ENCODE measurements at places on chromosomes 2 and 18.

- DNase-seq = no peak
Measured at GRCh38 chr18:46693996-46694395, 37.0 kb upstream of the LOXHD1 start.

- DNase-seq = no peak
Measured at GRCh38 chr18:75003764-75004690, 204.9 kb downstream of the PTGR3 start.

GRCh38 chr2:10546975-10547391 is 98.9 kb upstream of the ODC1 start:
- no peak for DNase-seq

- DNase-seq = no peak
Measured at GRCh38 chr2:81276595-81276994, 972.0 kb upstream of the LRRTM1 start.

- DNase-seq = no peak
Measured at GRCh38 chr2:79612999-79613398, 100.1 kb downstream of the CTNNA2 start.

DNA sequence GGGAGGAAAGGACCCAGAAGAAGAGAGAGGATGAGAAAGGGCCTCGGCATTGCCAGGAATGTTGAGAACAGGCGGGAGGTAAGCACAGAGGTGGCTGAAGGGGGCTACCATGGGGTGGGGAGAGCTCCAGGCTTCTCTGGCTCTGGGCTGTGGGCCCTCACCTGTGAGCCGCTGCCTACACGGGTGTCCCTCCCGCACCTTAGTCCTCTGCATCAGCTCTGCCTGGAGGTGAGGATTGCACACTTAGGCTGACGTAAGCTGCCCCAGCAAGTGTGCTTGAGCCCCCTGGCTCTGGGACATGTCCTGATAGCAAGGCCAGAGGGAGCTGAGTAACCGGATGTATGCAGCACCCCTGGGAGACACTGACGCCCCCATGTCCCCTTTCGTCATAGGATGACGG is 33.9 kb downstream of the TMEM18 start:
- no peak for DNase-seq

GRCh38 chr2:218369330-218369729 is 12.7 kb downstream of the CATIP start:
- DNase-seq = no peak

DNA sequence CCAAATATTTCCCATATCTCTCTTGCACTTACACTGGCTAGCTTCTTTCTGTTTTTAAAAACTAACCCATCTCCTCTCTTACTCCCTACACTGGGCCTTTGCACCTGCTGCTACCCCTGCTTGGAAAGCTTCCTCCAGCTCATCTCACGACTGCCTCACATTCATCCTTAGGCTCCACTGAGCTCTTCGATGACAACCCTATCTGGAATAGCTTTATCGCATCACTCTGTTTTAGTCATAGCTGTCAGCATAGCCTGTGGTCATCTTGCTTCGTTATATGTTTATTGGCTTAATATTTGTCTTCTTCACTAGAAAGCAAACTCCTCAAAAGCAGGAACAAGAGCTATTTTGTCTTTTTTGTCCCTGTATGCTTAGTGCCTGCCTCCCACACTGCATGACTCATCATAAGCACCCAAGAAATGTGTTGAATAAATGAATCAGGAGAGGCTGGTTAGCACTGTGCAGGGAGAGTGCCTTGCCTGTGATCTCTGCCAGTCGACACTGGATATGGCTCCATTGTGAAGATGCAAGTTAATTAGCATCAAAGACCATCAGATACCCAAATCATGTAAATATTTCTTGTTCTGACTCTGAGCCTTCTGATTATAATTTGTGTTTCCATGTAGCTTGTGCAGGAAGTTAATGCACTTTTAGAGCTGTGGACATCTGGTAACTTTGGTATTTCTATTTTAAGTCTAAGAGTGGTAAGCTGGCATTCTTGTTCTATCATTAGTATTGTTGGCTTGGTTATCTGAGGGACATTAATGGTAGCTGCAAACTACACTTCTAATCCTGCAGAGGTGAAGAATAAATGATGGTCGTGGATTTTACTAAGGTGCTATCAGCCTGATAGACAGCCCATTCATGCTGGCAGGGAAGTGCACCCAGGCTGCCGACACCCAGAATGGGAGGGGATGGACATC is 10.3 kb upstream of the DYTN start:
- DNase-seq = no peak

- no peak for DNase-seq
Measured at GRCh38 chr18:53610957-53611356, 613.5 kb downstream of the MBD2 start.

GRCh38 chr2:125850541-125850940 is 805.4 kb upstream of the GYPC start:
- DNase-seq = no peak

DNA sequence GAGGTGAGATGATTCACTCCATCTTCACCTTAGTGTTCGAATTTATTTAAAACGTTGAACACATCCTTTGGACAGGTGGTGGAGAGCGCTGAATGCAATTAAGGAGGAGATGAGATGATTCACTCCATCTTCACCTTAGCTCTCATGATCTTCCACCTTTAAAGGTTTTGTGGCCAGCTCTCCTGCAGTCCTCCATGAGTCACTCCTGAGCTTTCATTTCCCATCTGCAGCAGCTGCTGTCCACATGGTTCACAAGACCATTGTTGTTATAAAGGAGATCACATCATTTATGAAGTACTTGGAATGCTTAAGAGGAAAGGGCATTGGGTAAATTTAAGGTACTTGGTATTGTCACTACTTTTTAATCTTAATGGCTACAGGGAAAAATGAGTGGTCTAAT is 298.5 kb downstream of the PAX3 start:
- no peak for DNase-seq

- DNase-seq = no peak
Measured at GRCh38 chr18:58247363-58247834, 203.4 kb downstream of the NEDD4L start.

- no peak for DNase-seq
Measured at GRCh38 chr2:195961873-195962272, 106.8 kb downstream of the DNAH7 start.

DNA sequence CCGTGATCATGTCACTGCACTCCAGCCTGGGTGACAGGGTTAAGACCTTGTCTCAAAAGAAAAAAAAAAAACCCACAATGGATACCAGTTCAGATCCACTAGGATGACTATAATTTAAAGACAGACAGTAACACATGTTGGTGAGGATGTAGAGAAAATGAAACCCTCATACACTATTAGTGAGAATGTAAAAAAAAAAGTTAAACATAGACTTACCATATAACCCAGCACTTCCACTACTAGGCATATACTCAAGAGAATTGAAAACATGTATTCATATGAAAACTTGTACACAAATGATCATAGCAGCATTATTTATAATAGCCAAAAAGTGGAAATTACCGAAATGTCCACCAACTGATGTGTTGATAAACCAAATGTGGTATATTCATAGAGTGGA is 48.7 kb downstream of the KIF3C start:
- no peak for DNase-seq

- no peak for DNase-seq
Measured at GRCh38 chr2:225466891-225467604, 67.5 kb downstream of the NYAP2 start.

GRCh38 chr2:59888015-59888414 is 665.4 kb downstream of the BCL11A start:
- no peak for DNase-seq

- DNase-seq = no peak
Measured at GRCh38 chr2:217182926-217183325, 323.1 kb upstream of the TNP1 start.

GRCh38 chr18:6363216-6363615 is 51.5 kb downstream of the L3MBTL4 start:
- no peak for DNase-seq

DNA sequence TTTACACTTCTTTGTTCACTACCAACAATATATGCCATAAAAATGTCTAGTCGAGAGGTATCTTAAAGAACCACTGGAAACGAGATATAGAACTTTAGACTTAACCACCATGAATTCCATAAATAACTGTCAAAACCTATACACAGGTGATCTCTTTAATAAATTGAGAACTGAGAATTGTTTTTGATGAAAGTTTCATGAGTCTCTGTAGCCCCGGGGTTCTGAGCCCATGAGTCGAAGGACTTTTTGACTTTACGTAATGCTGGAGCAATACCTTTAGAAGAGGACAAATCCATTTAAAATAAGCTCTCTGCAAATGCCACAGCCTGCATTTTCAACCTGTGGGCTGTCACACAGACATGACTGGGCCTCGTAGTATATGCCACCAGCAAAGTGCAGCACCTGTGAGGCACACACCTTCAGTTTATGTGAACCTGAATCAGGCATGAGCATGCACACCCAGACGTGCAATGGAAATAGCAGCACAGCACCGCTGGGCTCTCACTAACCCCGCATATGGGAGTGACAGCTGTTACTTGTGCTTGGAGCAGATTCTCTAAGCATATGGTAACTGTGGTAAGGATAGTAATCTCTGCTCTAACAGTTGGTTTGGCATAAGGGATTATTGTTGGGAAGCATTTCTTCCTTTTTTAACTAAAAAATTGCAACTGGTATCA is 383.2 kb downstream of the SOCS6 start:
- DNase-seq = no peak

DNA sequence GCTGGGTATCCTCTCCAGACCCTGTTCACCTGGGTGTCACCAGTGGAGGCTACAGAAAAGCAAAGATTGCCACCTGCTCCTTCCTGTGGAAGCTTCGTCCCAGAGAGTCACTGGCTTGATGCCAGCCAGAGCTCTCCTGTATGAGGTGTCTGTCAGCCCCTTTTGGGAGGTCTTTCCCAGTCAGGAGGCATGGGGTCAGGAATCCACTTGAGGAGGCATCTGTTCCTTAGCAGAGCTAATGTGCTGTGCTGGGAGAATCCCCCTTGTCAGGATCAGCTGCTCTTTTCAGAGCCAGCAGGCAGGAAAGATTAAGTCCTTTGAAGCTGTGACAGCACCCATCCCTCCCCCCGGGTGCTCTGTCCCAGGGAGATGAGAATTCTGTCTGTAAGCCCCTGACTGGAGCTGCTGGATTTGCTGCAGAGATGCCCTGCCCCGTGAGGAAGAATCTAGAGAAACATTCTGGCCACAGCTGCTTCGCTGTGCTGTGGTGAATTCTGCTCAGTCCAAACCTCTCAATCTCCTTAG is 121.8 kb downstream of the GPR39 start:
- DNase-seq = no peak

GRCh38 chr2:155651851-155652250 is 680.7 kb downstream of the NR4A2 start:
- no peak for DNase-seq

- DNase-seq = no peak
Measured at GRCh38 chr2:65227020-65227455, 593 bp upstream of the ACTR2 start.

- DNase-seq = no peak
Measured at GRCh38 chr2:46470114-46470628, 9.2 kb upstream of the TMEM247 start.

- DNase-seq = no peak
Measured at GRCh38 chr2:86443631-86444350, 2.6 kb downstream of the KDM3A start.

- no peak for DNase-seq
Measured at GRCh38 chr2:237742191-237742590, 56.4 kb upstream of the RBM44 start.

DNA sequence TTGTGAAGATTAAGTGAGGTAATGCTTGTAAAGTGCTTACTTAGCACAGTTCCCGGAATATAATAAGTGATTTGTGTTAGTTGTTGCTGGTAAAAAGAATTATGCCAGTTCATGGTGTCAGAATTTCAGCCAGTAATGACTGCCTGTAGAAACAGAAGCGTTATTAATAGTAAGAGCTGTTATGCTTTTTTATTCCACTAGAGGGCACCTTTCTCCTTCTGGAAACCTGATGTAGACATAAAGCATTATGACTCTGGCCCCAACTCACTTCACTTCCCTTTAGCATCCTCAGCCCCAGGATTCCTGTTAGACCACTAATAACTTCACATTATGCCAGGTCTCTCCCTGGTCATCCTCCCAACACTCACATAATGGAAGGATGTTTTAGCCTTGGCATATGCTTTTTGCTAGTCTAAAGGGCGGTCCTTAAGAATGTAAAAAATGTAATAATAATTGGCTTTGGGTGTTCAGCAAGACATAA is 34.9 kb downstream of the C18orf54 start:
- DNase-seq = peak; percentile 66

DNA sequence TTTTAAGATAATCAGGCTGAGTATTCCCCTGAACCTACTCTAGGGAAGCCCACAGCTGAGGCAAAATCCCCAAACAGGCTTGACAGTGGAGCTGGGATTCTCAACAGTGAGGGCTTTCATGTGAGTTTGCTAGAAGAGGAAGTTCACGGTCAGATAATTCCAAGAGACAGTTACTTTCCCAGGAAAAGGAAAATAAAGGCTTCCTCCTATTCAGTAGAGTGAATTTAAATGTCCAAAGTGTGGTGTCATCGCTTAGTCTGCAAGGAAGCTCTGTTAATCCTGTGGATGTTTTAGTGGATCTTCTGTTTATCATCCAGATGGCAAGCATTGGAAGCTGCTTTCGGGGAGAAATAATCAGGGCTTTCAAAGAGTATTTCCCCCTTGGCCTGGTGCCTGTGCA is 119.8 kb downstream of the RPIA start:
- no peak for DNase-seq

- DNase-seq = no peak
Measured at GRCh38 chr2:160375037-160375436, 118.6 kb downstream of the RBMS1 start.

GRCh38 chr2:127592761-127593227 is 53.2 kb upstream of the GPR17 start:
- DNase-seq = no peak

- DNase-seq = no peak
Measured at GRCh38 chr18:37741032-37741623, 175.5 kb upstream of the CELF4 start.

DNA sequence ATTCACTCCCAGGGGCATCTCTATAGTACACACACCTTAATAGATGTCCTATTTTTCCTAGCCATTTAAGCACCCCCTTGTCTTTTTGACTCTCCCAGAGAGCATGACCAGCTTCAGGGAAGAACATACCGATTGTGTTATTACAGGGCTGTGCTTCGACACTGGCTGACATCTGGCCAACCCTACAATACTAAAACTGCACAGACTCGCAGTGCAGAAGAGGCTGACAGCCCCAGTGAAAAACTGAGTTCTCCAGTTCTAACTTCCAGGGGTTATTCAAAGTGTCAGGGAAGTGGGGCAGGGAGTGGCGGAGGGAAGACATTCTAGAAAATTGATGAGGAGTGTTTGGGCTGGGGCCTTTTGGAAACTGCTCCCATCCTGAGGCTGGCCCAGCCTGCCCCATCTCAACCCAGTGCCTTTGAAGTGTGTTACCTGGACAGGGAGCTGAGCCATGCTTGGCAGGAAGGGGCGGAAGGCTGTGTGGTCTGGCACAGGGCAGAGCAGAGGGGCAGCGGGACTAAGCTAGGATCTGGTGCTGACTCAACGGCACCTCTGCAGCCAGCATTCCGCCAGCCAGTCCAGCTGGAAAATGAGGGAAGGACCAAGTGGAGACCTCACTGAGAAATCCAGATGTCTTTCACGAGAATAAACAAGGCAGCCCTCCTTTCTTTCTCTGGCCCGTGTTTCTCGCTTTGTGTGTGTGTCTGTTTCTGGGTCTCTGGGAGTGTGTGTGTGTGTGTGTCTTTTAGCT is 15.4 kb upstream of the IGFBP5 start:
- DNase-seq = no peak

- no peak for DNase-seq
Measured at GRCh38 chr2:204706939-204707338, 161.7 kb downstream of the PARD3B start.

- no peak for DNase-seq
Measured at GRCh38 chr2:201369775-201370174, 12.6 kb upstream of the FLACC1 start.

GRCh38 chr18:70384181-70384790 is 95.4 kb downstream of the SOCS6 start:
- DNase-seq = no peak

- DNase-seq = no peak
Measured at GRCh38 chr2:225486236-225486635, 86.7 kb downstream of the NYAP2 start.

Data from hematopoietic multipotent progenitor cell treated with erythropoietin and hydrocortisone succinate and interleukin-3 and kit ligand, for 17 days (in vitro differentiated cells).